ENCODE measurements at places on chromosomes 11 and 22. TPM values are rescaled to one million over a fixed set of nuclear protein-coding genes. Genes with fewer than 3 reads are reported as not detected.

The GAS2 gene
- polyA plus RNA-seq = 2.7 TPM

The CNTN5 gene
- not detected for polyA plus RNA-seq

The CRYBB2 gene
- not detected for polyA plus RNA-seq

The ANO5 gene
- 0.07 TPM for polyA plus RNA-seq

The EHF gene
- polyA plus RNA-seq = not detected

The EFCAB6 gene
- 0.18 TPM for polyA plus RNA-seq

The OPCML gene
- polyA plus RNA-seq = not detected

The SNU13 gene
- 192 TPM for polyA plus RNA-seq

The ACTN3 gene
- polyA plus RNA-seq = not detected

The SPON1 gene
- 0.22 TPM for polyA plus RNA-seq

The OR2AG2 gene
- not detected for polyA plus RNA-seq

The MMP8 gene
- not detected for polyA plus RNA-seq

The POU2F3 gene
- not detected for polyA plus RNA-seq

The MYOD1 gene
- polyA plus RNA-seq = not detected

The FGF3 gene
- polyA plus RNA-seq = not detected

The SDHAF2 gene
- 129 TPM for polyA plus RNA-seq

The C11orf54 gene
- polyA plus RNA-seq = 23.7 TPM

The MS4A1 gene
- polyA plus RNA-seq = 2.8 TPM

The FGF19 gene
- polyA plus RNA-seq = not detected

The SYT13 gene
- polyA plus RNA-seq = not detected

The P2RY2 gene
- not detected for polyA plus RNA-seq

The OR51A7 gene
- polyA plus RNA-seq = not detected

The KRTAP5-2 gene
- polyA plus RNA-seq = not detected

The SSTR3 gene
- not detected for polyA plus RNA-seq

The FOXRED1 gene
- polyA plus RNA-seq = 20.5 TPM

The EWSR1 gene
- polyA plus RNA-seq = 214 TPM

The OR56A1 gene
- polyA plus RNA-seq = not detected

The CHKB gene
- 51.3 TPM for polyA plus RNA-seq

The LARGE2 gene
- not detected for polyA plus RNA-seq

The CST6 gene
- polyA plus RNA-seq = not detected

The THY1 gene
- not detected for polyA plus RNA-seq

The OR10G7 gene
- not detected for polyA plus RNA-seq

The PRODH gene
- polyA plus RNA-seq = not detected

The OR52E8 gene
- not detected for polyA plus RNA-seq

The NTM gene
- polyA plus RNA-seq = not detected

The KCNJ4 gene
- polyA plus RNA-seq = not detected

The MPZL2 gene
- polyA plus RNA-seq = 0.49 TPM

The OR10D3 gene
- not detected for polyA plus RNA-seq

The MEI1 gene
- polyA plus RNA-seq = 250 TPM

The TSGA10IP gene
- polyA plus RNA-seq = not detected

The CSRP3 gene
- not detected for polyA plus RNA-seq

The SAA4 gene
- polyA plus RNA-seq = not detected

The RFPL2 gene
- 0.24 TPM for polyA plus RNA-seq

The ACRV1 gene
- not detected for polyA plus RNA-seq

The C22orf23 gene
- not detected for polyA plus RNA-seq

The CD3D gene
- polyA plus RNA-seq = 20.5 TPM

The SMTNL1 gene
- 0.47 TPM for polyA plus RNA-seq

The GAB4 gene
- not detected for polyA plus RNA-seq

The C1QTNF5 gene
- polyA plus RNA-seq = not detected

The PIWIL4 gene
- not detected for polyA plus RNA-seq

The PANX3 gene
- polyA plus RNA-seq = not detected

The RAG2 gene
- polyA plus RNA-seq = not detected

The KCNK4 gene
- not detected for polyA plus RNA-seq

The UBE4A gene
- polyA plus RNA-seq = 13.7 TPM

The KREMEN1 gene
- not detected for polyA plus RNA-seq

The CEP126 gene
- 0.75 TPM for polyA plus RNA-seq

The KRTAP5-7 gene
- not detected for polyA plus RNA-seq

The DENND6B gene
- polyA plus RNA-seq = not detected

The MOV10L1 gene
- not detected for polyA plus RNA-seq

Measured in immature natural killer cell (primary cell).